Activated CD4-positive, alpha-beta T cell treated with anti-CD3 and anti-CD28 coated beads, Interleukin-2, amount 10 ng/mL, durations not matched to agents 7 days and 5 days (primary cell): ENCODE measurements at places on chromosomes 16 and 17. TPM values are rescaled to one million over a fixed set of nuclear protein-coding genes. Genes with fewer than 3 reads are reported as not detected.

Gene ZNF319
- 19.8 TPM for total RNA-seq

Gene HOXB5
- not detected for total RNA-seq

DNA sequence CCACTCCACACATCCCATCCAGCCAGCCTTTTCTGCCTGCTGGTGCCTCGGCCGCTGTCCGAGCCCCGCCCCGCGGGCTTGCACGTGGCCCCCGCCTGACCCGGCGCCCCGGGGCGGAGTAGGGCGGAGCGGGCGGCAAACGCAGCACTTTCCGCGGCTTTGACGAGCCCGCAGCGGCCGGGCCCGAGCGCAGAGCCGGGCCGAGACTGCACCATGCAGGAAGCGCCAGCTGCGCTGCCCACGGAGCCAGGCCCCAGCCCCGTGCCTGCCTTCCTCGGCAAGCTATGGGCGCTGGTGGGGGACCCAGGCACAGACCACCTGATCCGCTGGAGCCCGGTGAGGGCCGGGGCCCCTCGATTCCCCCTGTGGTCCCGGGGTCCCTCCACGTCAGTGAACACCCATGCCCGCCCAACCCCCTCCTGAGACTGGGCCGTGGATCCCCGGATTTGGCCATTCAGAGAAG is at the start of gene HSF4:
Gene HSF4 (plus strand): TSS at position 147 of the 463 bp plus-strand sequence. CDS start 67 bp downstream, at position 214.
- DNase-seq = no peak
- H3K27ac ChIP-seq = peak within 1 kb of the TSS; percentile 50
- H3K36me3 ChIP-seq = peaks cover 20% of the 10 kb centered on the region
- H3K27me3 ChIP-seq = peaks cover 45% of the 10 kb centered on the region
- H3K4me3 ChIP-seq = peak within 1 kb of the TSS; percentile 34

DNA sequence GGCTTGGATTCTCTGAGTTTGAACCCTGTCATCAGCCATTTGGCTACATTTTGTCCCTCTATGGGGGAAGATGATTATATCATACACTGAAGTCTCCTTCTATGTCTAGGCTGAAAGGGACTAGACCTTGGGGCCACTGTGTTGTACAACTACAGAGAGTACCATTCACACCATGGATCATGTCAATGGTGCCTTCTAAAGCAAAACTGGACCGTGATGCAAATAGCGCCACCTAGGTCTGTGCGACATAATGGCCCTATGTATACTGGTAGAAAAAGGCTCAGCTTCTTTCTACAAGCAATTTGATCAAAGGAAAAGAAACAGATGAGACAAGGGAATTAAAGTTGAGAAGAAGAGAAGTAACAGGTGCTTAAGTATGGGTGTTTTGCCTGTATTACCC is 100.7 kb downstream of the LYRM1 start:
- H3K4me3 ChIP-seq = no peak overlapping the region
- no peak overlapping the region for H3K27ac ChIP-seq
- H3K4me1 ChIP-seq = no peaks in the 10 kb centered on the region
- H3K36me3 ChIP-seq = no peaks in the 10 kb centered on the region
- DNase-seq = peak; percentile 35

- no peaks in the 10 kb centered on the region for H3K4me1 ChIP-seq
- no peaks in the 10 kb centered on the region for H3K36me3 ChIP-seq
- H3K4me3 ChIP-seq = no peak overlapping the region
- no peak overlapping the region for H3K27ac ChIP-seq
- DNase-seq = no peak
- H3K27me3 ChIP-seq = peaks cover 4% of the 10 kb centered on the region
Observed at GRCh38 chr16:17499223-17499902, 28.6 kb upstream of the XYLT1 start.
